Activated CD8-positive, alpha-beta memory T cell treated with anti-CD3 and anti-CD28 coated beads for 4 hours (primary cell): ENCODE measurements at places on chromosomes 2 and 18.

- DNase-seq, result no peak
These were observed 219.6 kb downstream of the CELF4 start for GRCh38 chr18:37346048-37346447.

- no peak for DNase-seq
These were observed 149.5 kb downstream of the FAM161A start for GRCh38 chr2:61704364-61704763.

DNA sequence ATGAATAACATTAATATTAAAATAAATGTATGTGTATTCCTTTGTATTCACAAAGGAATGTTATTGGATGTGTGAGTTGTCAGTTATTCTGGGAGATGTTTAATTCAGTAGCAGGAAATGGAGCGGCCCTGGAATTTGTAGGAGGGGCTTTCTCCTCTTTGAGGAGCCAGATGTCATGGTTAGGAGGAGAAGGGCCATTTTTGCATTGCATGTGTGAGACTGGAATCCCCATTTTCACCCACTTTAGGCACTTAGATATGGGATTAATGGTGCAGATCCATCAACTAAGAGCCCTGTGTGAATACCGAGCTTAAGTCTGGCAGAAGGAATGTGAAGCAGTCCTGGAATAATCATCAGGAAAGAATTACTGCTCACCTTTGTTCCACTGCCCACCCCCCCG is 439.2 kb downstream of the PARD3B start:
- DNase-seq, result no peak

GRCh38 chr2:68206793-68207192 is 45.5 kb downstream of the PPP3R1 start:
- no peak for DNase-seq

- DNase-seq, result no peak
These were observed 273.6 kb upstream of the NCKAP5 start for GRCh38 chr2:133841900-133842299.

- no peak for DNase-seq
These were observed 14.0 kb upstream of the DUSP2 start for GRCh38 chr2:96159084-96159830.
